ENCODE measurements at places on chromosomes 6 and 20.
A peak's percentile ranks its signal among the peaks of the same experiment; 100 is the strongest.

GRCh38 chr6:141719476-141719875 is 413.2 kb upstream of the GJE1 start:
- no peak for DNase-seq

- DNase-seq: no peak
Observed at GRCh38 chr6:81486234-81486633, 266.2 kb downstream of the TENT5A start.

GRCh38 chr6:170244721-170245474 is 46.0 kb downstream of the DLL1 start:
- DNase-seq: peak; percentile 54

DNA sequence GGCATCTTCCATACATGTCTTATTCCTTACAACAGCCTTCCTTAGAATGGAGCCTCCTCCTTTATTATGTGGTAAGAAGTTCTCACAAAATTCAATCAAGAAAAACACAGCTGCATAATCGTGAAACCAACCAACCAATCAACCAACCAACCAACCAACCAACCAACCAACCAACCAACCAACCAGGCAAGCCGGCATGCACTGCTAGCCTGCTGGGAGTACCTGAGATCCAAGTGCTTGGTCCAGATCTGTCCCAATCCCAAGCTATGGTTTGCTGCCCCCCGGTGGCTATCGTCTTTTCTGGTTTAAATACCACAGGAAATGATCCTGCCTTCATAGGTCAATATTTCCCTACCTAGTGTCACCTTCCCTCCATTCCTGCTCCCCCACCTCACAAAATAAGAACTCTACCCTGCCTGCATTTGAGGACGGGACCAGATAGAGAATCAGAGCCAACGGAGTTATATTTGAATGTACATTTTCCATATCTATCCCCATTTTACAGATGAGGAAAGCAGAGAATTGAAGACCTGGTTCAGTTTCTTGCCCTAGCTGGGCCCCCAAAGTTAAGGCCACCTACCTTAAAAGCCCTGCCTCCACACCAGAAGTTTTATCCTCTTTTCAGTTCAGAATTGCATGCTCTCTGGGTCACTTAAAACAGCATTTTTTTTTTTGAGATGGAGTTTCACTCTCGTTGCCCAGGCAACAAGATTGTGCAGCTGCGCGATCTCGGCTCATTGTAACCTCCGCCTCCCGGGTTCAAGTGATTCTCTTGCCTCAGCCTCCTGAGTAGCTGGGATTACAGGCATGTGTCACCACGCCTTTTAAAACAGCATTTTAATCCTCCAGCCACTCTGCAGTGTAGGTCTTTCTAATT is 27.1 kb downstream of the RAB44 start:
- DNase-seq: peak; percentile 27

DNA sequence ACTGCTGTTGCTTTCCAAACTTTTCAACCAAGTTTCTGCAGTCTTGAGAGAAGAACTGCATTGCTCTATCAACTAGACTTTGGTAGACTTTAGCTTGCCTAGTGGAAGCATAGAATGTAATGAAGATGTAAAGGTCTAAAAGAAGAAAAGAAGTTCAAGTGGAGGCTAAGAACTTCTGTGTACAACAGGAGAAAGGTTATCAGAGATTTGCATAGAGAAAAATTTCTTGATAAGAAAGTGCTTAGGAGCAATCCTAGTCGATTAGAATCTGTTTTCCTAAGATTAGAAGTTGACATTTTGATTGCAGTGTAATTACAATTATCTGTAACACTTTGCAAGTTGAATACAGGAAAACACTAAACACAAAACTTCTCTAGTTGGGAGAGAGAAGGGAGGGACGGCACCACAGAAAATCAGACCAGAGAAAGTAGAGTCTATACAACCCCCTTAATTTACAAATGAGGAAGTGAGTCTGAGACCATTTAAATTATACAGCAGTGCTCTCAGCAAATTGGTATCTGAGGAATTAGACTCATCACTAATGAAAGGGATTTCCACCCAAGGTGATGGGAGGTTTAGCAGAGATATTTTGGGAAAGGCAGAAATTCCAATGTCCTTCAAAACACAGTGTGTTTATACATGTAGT is 194.3 kb upstream of the MARCKS start:
- DNase-seq: no peak

DNA sequence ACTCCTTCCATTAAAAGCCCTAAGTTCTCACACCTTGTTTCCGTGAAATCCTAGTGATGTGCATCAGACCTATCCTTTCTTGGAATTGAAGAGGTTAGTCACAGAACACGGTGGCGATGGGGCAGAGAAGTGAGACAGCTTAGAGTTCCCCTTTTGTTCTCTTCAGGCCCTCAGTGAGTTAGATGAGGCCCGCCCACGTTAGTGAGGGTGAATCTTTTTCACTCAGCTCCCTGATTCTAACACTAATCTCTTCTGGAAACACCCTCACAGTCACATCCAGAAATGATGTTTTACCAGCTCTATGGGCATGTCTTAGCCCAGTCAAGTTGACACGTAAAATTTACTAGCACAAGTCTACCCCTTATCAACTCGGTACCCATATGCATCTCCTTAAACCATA is 172.7 kb upstream of the NOX3 start:
- DNase-seq: no peak

DNA sequence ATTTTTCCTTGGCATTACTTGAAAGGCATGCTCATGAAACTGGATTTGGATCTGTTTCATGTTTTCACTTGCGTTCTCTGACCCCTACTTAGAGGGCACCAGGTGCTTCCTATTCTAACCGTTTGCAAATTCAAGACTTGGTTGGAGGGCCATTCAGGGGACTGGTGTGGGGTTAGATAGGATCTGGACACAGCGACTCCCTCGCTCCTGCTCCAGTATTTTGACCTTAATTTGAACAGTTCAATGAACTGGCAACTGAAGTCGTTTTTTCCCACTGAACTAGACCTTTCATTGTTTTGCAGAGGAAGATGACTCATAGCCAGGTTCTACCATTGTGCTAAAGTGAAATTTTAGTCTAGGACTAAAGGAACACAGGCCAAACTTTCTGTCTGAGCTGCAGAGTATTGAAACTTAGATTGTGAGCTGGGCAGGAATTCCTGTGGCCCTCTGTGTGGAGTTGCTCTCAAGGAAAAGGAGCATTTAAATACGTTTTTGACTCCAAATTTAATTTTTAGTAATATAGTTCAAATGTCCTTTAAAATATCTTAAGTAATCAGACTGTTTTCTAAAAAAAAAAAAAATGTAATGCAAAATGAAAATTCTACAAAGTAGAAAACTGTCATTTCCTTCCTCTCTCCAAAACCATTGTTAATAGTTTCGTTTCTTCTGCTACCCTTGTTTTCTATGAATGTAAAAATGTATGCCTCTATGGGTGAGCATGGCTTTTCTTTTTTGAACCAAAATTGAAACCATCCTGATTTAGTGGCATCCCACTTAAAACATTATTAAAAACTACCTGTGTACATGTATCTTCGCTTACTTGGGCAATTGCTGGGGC is 64.8 kb downstream of the UTRN start:
- no peak for DNase-seq

DNA sequence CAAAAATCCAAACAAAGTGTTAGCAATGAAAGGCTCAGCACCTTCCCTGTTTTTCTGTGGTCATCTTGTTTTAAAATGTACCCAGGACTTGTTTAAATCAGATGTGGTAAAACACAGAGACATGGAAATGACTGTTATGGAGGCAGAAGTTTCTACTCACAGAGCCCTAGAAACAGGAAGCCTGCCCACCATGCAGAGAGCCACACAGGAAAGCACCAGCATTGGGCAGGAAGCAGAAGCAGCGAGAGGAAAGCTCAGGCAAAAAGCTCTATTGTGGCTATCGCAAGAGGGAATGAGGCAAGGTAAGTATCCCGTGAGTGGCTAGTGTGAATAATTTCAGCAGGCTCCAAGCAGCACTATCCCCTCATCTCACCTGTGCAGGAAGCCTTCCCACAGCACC is 42.8 kb downstream of the GPR6 start:
- no peak for DNase-seq

DNA sequence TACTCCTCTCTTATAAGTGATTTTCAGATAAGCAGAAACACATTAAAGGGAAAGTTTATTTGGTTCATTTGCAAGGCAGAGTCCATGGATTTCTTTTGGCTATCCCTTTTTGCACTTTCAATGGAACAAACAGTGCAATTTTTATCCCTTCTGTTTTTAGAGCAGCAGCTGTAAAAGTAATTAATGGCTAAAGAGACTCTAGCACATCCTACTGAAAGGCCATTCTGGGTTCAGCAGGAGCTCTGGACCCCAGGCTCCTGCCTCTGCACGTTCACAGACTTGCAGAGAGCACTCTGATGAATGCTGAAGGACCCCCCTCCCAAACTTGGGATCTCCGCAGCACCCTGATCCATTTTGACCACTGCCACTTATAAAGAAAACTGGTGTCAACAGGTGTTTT is 40.3 kb upstream of the PDE7B start:
- DNase-seq: no peak

DNA sequence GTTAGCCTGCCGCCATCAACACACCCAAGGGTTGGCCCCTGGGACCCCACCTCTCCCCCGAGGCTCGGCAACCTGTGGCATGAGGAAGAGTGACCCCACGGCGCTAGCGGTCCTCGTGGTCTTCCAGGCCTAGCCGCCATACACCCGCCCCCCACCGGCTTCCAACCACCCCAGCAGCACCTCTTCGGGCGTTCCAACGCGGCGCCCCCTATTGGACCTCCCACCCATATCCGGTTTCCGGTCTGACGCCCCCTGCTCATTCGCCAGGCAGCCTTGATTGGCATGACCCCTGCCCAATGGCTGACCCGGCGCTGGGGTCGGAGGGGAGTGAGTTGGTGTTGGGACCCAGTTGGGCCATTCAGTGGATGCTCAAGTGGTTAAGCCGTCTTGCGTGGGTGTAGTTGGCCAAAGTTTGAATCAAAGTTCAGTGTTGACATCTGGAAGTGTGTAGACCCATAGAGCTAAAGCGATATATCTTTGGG is at the start of gene GNAS-AS1:
GNAS-AS1 (minus strand) TSS at position 210 of the 482 bp plus-strand sequence.
- peak; percentile 72 for DNase-seq

- peak; percentile 54 for DNase-seq
Observed at GRCh38 chr20:17504898-17505635, 26.1 kb downstream of the BFSP1 start.

GRCh38 chr6:85118652-85119235 is 331.1 kb upstream of the NT5E start:
- DNase-seq: no peak

DNA sequence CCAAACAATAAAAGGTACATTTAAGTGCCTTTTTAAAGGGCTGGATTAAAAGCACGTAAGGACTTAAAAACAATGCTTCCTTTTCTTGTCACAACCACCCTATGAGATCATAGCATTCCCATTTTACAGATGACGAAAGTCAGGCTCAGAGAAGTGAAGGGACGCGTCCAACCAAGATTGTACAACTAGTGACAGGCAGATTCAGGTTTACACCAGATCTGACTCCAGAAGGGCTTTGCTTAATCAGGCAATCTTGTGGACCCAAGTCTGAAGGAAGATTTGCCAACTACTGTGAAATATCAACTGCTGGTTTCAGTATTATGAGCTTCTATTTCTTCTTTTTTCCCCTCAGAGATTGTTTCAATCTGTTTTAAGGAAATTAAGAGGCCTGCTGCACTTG is 877 bp downstream of the ENPP4 start:
- peak; percentile 16 for DNase-seq

All from Ammon's horn (tissue), 1 donor.